Stimulated activated naive CD8-positive, alpha-beta T cell treated with anti-CD3 and anti-CD28 coated beads, Interleukin-15, amount 100 ng/mL, for 72 hours (primary cell): ENCODE measurements at places on chromosomes 3 and 15.

GRCh38 chr15:62672268-62672667 is 370.3 kb upstream of the TPM1 start:
- no peak for DNase-seq

DNA sequence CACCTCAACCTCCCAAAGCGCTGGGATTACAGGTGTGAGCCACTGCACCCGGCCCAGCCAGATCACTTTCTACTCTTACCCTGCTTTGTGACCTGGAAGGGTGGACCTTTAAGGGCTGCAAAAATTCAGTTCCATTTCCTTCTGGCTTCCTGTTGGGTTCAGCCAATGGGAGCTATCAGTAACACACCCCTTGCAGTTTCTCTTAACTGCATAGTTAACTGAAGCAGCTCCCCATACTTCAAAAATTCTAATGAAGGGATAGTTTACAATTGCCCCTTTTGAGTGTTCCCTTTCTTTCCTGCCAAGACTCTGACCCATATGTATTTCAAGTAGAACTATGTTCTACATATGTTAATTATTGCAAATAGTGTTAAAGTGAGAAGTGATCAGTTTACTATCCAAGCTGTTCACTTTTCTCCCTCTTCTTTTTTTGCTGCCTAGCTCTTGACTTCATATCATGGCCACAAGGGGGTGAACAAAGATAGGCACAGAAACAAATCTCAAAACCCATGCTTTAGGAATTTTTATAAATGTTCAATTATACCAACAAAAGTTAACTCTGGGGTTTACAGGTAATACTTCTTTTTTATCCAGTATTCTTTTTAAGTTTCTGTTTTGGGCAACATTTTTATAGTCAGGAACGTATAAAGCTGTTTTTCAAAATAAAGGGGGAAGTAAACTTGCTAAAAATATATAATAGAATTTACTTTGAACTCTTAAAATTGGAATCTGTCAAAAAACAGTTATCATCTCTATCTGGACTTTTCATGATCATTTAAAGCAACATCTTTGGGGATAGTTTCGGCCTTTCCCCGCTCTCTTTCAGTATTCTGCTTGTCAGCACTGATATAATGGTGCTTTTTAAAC is 8.1 kb downstream of the PGBD4 start:
- no peak for DNase-seq

DNA sequence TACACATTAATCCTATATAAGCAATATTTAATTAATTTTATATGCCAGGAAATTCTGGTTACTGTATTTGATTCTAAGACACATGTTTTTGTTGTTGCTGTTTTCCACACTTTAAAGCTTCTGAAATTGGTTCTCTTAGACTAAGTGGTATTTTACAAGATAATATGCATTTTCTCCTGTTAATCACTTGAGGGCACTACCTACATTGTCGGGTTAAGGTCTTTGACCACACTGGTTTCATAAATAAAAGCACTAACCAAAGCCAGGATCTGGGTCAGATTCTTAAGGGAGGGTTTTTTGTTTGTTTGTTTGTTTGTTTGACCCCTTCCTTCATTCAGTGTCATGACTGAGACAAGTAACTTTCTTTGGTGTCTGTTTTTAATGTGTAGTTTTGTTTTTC is 590.2 kb downstream of the RBMS3 start:
- DNase-seq = no peak

GRCh38 chr3:126116526-126116925 is 32.6 kb upstream of the SLC41A3 start:
- no peak for DNase-seq

GRCh38 chr3:115550285-115550761 is 73.0 kb upstream of the GAP43 start:
- DNase-seq = no peak

GRCh38 chr15:91192690-91193377 is 92.8 kb downstream of the SV2B start:
- no peak for DNase-seq

DNA sequence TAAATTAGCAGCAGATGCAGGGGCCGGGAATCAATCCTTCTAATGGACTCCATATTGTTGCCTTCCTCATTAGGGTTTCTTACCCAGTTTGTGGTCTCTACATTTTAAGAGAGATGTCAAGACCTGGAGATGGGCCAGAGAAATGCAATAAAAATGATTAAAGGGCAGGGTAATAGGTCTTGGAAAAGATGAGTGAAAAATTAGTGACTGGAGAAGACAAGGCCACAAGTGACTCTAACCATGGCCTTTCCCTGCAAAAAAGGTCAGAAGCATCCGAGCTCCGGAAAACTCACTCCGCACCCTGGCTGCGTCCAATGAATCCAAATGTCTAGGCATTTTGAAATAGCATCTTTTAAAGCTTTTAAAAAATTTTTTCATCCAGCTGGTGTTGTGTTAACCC is 152.8 kb downstream of the ARRDC4 start:
- DNase-seq = no peak

GRCh38 chr3:35760146-35760545 is 120.8 kb downstream of the ARPP21 start:
- no peak for DNase-seq

DNA sequence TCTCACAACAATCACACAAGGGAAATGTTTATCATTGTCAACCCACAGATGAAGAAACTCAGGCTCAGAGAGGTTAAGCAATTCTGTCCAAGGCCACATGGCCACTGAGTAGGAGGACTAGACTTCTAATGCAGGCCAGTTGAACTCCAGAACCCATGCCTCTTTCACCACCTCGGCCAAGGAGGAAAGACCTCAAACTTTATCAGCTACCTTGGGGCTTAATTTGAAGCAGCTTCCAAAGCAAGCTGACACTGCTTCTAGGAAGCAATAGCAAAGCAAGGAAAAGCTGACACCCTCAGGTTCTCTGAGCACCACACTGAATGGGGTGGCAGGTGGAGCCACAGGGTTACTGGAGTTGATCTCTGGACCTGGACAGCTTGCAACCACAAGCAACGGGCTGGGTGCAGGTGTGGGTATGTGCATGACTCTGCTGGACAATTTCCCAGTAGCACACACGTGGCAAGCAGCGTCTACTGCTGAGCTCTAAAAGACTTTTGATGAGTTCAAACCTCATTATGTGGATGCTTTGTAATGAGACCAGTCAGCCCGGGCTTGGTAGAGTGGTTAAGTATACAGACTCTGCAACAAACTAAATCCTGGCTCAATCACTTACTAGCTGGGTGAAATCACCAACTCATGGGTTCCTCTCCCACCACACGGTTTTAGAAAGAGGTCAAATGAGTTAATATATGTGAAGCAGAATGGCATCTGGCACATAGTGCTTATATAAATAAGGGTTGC is 23.1 kb downstream of the CCNL1 start:
- no peak for DNase-seq

DNA sequence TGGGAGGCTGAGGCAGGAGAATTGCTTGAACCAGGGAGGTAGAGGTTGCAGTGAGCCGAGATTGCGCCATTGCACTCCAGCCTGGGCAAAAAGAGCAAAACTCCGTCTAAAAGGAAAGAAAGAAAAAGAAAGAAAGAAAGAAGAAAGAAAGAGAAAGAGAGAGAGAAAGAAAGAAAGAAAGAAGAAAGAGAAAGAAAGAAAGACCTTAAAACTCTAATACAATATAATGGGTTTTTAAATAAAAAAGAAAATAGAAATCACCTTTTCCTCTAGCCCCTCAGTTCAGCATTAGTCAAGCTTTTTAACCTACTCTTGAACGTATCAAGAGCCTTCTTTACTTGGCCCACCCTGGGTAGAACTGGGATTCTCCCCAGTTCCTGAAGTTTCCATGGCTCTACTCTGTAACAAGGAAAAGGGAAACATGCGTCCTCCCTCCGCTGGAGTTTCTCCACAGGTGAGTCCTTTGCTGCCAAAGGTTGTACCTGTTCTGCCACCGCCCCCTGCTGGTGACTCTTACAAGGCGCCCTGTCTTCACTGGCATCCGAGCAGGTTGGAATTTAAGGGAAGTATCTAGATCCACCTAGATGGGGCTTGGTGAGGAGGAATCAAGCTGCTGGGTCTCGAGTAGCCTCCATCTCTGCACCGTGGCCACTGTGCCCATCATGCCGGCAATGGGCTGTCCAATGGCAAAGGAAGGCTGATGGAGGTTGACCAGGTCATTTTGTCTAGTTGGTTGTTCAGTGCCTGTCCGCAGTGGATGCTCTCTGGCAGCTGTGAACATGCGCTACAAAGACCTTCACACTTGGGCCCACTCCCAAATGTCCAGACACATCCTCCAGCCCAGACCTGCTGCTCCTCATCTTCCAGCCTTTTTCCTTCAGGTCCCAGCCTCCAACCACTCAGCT is 20.6 kb upstream of the EPHB3 start:
- peak; percentile 66 for DNase-seq

DNA sequence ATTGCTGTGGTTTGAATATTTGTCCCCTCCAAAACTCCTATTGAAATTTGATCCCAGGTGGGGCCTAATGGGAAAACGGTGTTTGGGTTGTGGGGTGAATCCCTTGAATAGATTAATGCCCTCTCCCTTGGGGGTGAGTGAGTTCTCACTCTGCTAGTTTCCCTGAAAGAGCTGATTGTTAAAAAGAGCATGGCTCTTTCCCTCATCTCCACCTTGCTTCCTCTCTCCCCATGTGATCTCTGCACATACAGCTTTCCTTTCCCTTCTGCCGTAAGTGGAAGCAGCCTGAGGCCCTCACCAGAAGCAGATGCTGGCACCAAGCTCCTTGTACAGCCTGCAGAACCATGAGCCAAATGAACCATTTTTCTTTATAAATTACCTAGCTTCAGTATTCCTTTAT is 394.9 kb upstream of the WNT5A start:
- DNase-seq = no peak

DNA sequence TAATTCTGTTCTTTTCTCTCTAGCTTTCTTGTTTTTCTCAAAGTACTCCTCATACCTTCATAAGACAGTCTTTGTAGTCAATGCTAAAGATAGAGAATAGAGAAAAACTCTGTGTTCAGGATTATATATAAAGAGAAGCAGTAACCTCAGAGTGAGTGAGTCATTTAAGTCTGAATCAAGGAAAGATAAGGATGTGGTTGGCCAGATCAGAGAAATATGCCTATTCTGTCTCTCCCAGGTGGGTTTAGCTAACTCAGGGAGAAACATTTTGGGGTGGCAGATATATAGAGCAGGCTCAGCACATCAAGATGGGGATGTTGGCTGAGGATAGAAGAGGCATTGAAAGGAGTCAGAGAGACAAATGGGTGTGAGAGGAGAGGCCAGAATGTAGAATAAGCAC is 31.4 kb downstream of the GTF2E1 start:
- no peak for DNase-seq
